Left forelimb (tissue), 1 donor: ENCODE measurements at places on chromosomes 16 and 17.

DNA sequence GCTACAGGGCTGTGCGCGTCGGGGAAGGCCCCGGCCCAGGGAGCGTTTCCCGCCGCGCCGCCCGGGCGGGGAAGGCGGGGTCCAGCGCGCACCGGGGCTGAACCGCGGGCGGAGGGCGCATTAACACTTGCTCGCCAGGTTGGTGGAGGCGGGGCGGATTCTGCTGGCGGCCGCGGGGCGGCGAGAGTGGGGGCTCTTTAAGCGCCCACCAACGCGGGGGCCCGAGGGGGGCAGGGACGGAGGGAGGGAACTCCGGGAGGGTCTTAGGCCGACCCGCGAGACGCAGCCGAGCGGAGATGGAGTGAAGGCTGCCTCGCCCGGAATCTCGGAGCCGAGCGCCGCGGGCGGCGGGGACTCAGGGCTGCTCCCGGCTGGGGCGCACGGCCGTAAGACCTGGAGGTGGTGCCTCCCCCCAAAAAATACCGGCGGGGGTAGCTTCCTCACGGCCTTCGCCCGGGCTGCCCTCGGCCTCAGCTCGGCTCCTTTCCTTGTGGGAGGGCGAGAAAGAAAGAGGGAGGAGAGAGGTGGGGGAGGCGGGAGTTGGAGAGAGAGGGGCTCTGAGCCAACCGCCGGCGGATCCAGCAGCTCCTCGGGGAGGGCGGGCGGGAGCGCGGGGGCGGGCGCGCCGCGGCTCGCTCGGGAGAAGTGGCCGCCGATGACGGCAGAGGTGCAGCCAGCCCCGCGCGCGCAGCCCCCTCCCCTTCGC is 415 bp upstream of the FOXF1 start:
- no peak for DNase-seq

DNA sequence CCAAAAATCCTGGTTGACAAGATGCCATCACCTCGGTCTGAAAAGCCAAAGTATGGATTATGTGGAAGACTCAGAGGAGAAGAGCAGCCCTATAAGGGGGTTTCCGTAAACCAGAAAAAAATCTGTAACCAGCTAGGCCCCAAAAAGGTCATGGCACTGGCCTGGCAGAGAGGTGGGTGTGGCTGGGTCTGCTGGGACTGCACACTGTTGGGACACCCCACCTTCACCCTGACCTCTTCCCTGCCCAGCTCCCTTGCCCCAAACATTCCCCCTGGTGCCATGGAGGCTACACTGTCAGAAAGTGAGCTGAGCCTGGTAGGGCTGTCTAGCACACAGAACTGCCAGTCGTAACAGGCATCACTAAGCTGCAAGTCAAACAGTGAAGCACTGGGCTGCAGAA is 6.5 kb downstream of the SLC47A2 start:
- DNase-seq, result no peak

GRCh38 chr16:11687601-11688519 is 19.6 kb downstream of the SNN start:
- DNase-seq, result no peak

DNA sequence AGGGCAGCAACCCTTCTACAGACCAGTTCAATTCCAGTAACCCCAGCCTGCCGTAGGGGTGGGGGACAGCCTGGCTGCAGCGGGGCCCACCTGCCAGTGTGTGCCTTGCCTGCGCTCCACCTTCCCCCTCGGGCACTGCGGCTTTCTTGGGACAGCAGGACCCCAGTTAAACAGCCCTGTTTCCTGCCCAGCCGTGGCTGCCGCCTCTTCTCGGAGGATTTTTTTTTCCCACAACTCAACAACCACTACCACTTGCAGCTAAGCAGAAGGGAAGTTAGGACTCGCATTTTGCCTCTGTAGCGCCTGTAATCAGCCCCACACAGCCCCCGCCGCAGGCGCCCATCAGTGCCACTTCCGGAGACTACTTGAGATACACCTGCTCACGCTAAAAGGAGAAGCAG is 76.1 kb downstream of the RAI1 start:
- no peak for DNase-seq

DNA sequence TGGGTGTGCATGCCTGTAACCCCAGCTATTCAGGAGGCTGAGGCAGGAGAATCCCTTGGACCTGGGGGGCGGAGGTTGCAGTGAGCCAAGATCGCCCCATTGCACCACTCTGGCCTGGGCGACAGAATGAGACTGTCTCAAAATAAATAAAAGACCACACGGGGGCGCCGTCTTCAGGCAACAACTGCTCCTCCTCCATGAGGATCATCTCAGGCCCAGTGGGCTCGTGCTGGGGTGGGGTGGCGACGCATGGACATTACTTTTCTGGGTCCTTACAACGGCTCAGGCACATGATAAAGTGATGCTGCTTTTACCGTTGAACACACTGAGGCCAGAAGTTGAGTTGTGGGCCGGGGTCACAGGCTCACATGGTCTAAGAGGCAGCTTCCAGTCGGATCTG is 56.2 kb downstream of the PRMT7 start:
- DNase-seq, result no peak
